ENCODE measurements at places on chromosomes 13 and 19.
A peak's percentile ranks its signal among the peaks of the same experiment; 100 is the strongest.

DNA sequence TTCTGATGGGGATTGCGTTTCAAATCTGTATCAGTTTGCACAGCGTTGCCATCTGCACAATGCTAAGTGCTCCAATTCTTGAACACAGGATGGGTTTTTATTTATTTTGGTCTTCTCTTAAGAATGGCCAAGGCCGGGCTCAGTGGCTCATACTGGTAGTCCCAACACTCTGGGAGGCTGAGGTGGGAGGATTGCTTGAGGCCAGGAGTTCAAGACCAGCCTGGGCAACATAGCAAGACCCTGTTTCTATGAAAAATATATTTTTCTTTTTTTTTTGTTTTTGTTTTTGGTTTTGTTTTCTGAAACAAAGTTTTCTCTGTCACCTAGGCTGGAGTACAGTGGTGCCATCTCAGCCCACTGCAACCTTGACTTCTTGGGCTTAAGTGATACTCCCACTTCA is 5.5 kb upstream of the YJEFN3 start:
- no peak for DNase-seq

DNA sequence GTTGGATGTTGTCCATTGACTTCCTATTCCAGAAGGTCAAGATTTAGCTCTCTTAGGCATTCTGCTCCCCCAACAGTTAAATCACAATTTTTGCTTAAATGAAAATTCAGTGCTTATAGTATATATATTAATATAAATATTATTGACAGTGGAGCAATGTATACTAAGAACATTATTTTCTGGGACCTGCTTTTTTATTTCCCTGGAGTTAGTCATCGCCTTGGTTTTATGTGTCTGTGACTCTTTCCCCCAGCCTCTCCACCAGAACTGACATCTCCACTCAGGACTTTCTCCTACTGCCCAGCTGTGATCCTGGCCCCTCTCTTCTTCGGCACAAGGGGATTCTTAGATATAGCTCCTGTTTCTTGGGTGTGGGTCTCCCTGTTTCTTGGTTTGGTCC is 10.2 kb upstream of the MATK start:
- DNase-seq, result no peak

GRCh38 chr19:33132021-33132420 is at the start of gene WDR88:
Gene WDR88 (plus strand): TSS chr19:33132114. CDS start chr19:33132170, 56 bp downstream.
- DNase-seq, result no peak

DNA sequence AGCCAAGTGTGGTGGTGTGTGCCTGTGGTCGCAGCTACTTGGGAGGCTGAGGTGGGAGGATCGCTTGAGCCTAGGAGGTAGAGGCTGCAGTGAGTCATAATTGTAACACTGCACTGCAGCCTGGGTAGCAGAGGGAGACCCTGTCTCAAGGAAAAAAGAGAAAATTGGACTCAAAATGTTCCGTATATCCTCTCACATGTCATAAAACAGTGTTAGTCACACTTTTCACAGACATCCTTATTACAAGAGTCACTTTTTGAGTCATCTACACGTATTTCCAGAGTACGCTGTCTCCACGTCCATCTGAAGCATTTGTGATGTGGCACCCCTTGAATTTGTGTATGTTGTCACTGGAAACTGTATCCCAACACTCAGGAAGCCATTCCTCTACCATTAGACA is 133.0 kb downstream of the SIPA1L3 start:
- DNase-seq, result no peak

- DNase-seq, result no peak
These were observed 256.0 kb upstream of the IRS2 start for GRCh38 chr13:110042253-110042950.

DNA sequence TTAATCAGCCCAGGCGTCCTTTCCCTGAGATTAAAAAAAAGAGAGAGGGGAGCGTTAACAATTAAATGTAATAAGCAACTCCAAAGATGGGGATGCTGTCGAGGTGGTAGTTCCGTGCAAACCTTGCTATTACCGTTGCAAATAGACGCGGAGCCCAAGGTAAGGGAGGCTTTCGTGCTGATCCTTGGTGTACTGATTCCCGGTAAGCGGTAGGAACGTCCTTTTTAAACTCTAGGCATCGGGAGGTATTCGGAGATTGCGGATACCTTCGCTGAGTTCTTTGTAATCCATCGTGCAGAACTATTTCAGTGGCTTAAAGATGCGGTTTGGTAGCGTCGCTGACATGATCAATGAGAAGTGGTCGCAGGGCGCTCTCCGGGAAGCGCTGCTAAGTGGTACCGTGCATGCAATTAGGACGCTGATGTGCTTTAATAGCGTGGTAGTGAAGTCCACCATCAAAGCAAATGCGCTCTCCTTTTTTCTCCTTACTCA is 3.1 kb downstream of the SLITRK5 start:
- DNase-seq, result no peak

- DNase-seq, result no peak
These were observed 122.1 kb upstream of the SPATA13 start for GRCh38 chr13:24038405-24038804.

GRCh38 chr13:97460853-97461252 is 26.9 kb downstream of the RAP2A start:
- DNase-seq, result no peak

DNA sequence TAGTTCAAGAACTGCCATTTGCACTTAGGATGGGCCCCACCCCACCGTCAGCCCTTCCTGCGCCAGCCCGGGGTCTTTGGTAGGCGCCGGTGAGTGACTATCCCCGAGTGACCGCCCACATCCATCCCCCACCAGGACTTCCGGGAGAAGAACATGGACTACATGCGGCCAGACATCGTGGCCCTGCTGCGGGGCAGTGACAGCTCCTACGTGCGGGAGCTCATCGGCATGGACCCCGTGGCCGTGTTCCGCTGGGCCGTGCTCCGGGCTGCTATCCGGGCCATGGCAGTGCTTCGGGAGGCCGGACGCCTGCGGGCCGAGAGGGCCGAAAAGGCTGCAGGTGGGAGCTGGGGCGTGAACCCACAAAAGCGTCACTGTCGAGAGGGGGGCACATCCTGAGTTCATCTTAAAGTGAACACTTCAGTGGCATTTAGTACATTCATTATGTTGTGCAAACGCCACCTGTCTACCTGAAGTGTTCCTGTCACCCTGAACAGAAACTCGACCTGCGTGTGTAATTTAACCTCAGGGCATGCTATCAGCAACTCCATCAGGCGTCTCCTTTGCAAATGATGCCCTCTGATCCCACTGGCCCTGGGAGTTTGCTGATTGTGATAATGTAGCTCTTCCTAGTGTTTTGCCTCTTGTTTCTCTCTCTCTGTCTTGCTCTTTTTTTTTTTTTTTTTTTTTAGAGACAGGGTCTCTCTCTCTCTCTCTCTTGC is 42.4 kb upstream of the USE1 start:
- no peak for DNase-seq

DNA sequence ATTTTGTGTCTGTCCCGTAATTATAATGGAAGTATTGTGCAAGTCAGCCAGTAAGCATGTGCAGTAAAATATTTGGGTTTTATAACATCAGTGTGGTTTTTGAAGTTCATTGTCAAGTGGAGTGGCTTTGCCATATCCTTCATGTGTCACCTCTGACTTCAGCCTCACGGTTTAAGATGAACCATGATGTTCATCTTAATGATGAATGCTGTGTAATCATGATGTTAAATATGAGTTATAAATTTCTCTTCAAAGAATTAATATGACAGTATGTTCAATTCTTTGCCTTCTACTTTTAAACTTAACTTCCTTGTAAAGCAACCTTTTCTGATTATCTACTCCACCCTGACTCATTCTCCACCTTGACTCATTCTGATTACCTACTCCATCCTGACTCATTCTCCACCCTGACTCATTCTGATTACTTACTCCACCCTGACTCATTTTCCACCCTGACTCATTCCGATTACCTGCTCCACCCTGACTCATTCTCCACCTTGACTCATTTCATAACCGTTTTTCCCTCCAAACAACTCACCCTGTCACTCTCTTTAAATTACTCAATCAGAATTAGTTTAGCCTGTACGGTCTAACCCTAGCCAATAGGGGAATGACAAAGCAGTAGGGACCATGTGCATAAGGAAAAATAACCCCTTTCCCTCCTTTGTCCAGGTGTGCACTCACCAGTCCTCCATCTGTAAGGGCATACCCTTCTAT is 50.3 kb upstream of the ANKRD10 start:
- DNase-seq, result peak; percentile 20

DNA sequence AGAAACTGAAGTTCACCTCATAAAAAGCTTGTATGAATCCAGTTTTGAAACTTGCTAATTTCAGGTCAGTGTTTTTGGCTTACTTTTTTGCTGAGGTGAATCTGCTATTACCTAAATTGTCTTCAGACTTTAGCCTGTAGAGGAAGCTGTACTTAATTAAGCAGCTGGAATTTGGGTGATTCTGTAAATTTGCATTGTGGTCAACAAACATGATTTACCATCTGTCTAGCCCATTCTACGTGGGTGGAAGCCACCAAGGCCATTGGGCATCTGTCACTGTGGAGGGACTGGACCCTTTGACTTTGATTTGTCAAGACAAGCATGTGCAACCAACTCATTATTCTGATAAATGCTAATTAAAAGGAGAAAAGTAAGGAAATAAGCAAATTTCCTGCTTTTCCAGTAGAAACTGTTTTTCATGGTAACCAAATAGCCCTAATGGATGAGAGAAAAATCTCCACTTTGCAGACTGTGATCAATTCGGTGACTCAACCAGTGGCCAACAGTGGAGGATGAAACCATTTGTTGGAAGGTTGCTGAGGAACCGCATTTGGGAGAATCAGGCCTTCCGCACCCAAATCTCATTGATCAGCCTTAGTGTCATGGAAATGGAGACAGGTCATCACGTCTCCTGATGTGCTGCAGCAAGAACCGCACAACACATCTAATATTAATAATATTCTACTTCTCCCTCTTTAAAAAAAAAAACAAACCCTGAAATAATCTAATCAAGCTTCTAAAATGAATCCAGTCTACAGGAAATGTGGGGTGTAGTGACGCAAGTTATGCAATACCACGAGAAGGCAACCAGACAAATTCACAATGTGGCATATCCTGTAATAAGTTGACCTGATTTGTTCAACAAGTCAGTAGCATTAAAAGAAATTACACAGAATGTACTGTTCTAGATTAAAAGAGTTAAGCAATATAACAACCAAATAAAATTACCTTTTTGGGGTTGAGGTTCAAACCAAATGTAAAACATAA is 54.3 kb downstream of the GARRE1 start:
- DNase-seq, result peak; percentile 2

DNA sequence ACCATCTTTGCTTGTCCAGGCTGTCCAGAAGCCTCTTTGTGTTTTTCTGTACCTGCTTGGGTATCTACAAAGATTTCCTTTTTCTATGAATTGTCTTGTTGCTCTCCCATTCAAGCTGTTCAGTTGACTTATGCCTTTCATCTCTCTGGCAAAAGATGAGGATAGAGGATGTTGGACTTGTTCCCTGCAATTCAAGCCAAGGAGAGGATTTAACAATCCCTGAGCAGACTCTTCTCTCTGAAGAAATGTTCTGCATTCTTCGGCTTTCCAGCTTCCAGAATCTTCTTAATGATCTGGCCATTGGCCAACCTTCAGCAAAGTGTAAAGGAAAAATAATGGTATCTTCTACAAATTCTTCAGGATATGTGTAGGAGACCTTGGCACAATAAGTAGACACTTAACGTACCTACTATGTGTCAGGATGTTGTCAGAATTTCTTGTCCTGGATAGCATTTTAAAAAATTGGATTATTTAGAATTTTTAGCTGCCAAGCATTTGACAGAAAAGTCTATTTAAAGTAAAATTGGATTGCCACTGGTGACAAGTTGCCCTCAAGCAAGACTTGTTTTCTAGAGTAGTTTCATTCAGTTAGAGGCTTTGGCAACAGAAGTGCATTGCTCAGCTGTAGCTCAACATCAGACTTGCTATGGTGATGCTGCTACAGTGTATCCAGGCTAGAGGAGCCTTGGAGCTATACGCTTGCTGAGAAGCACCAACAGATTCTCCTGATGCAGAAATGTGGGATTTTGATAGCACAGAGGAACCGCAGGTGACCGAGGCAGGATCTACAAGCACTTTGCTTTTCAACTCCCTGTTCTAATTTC is 455.7 kb downstream of the SUCLA2 start:
- no peak for DNase-seq

DNA sequence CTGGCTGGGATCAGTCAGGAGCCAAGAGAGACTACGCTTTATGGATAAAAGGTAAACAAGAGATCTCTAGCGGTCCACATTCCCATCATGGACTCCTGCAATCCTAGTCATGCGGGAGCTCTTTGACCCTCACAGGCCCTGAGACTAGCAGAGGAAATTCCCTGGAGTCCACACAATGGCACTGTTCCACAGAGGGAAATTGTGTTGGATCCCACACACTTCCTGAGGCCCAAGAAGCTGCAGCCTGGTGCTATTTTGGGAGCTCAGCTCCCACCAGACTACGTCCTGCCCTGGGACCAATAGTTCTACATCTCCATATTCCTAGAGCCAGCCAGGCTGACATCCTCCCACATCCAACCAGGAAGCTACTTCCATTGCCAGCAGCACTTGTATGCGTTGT is 2358.4 kb downstream of the PCDH9 start:
- DNase-seq, result no peak

- DNase-seq, result no peak
These were observed 605.3 kb upstream of the SLC10A2 start for GRCh38 chr13:103671547-103671946.

GRCh38 chr13:28849441-28849840 is 29.3 kb downstream of the MTUS2 start:
- DNase-seq, result no peak

- DNase-seq, result no peak
These were observed 57.9 kb upstream of the MAB21L1 start for GRCh38 chr13:35534343-35534742.

DNA sequence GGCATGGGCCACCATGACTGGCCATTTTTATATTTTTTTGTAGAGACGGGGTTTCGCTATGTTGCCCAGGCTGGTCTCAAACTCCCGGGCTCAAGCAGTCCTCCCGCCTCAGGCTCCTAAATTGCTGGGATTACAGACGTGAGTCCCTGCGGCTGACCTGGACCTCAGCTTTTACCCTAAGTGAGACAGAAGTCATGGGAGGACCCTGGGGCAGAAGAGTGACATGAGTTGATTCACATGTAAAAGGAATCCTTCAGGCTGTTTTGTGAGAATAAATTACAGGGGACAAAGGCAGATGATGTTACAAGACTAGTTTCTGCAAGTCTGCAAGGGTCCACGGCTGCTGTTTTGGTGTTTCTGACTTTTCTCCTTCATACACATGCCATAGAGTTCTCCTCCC is 2.6 kb upstream of the BCAM start:
- DNase-seq, result no peak

- DNase-seq, result no peak
These were observed 39.4 kb downstream of the IER2 start for GRCh38 chr19:13189600-13189999.

- no peak for DNase-seq
These were observed 1237.4 kb downstream of the UQCRFS1 start for GRCh38 chr19:27975419-27976005.

- no peak for DNase-seq
These were observed 3.5 kb downstream of the FXYD3 start for GRCh38 chr19:35119091-35119490.

GRCh38 chr13:71469626-71470025 is 397.4 kb downstream of the DACH1 start:
- DNase-seq, result no peak

- DNase-seq, result no peak
These were observed 17.6 kb downstream of the WDFY2 start for GRCh38 chr13:51601601-51602565.

Data from activated naive CD4-positive, alpha-beta T cell treated with Interleukin-2 at 50 U/mL for 16 hours (primary cell).